Stimulated activated naive CD8-positive, alpha-beta T cell treated with anti-CD3 and anti-CD28 coated beads, Interleukin-15, amount 100 ng/mL, for 72 hours (primary cell): ENCODE measurements at places on chromosomes 5 and 9.

DNA sequence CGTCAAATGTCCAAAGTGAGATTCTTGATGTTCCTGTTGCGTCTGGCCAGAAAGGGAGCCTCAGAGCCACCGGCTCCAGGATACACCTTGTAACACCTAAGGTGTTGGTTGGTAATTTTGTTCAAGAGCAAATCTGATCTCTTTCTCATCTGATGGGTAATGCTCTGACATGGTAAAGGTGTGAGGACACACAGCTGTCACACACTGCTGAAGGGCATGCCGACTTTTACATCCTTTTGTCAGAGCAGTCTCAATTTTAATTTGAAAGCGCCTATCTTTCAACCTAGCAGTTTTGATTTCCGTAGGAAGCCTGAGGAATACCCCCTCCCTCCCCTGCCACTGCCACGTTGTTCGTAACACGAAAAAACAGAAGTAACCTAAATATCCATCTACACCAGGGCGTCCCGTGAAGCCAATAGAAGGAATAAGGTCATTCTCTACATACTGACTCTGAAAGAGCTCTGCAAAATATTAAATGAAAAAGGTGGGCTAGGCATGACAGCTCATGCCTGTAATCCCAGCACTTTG lies 57.4 kb downstream of the TSTD2 start:
- DNase-seq, result no peak

GRCh38 chr9:37198039-37198729 lies 77.8 kb downstream of the ZCCHC7 start:
- no peak for DNase-seq

DNA sequence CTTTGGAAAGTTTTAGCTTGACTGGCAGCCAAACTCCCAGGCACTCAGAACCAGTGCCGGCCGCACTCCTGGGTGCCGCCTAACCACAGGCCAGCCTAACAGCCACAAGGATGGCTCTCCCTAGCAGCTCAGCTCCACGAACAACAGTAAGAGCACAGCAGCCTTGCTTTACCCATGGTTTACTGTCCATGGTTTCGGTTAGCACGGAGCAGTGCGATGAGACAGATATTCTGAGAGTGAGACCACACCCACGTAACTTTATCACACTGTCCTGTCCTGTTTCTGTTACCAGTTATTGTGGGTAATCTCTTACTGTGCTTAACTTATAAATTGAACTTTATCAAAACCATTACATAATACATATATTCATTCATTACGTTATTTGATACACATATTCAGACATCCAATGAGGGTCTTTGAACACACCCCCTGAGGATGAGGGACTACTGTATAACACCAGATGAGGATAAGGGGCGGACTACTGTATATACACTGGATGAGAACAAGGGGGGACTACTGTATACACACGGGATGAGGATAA lies 12.4 kb downstream of the CLPTM1L start:
- DNase-seq, result no peak

DNA sequence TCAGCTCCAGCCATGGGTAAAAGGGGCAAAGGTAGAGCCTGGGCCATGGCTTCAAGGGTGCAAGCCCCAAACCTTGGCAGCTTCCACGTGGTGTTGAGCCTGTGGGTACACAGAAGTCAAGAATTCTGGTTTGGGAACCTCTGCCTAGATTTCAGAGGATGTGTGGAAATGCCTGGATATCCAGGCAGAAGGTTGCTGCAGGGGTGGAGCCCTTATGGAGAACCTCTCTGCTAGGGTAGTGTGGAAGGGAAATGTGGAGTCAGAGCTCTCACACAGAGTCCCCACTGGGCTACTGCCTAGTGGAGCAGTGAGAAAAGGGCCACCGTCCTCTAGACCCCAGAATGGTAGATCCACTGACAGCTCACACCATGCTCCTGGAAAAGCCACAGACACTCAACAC lies 117.1 kb downstream of the NREP start:
- no peak for DNase-seq

GRCh38 chr5:89297066-89297465 lies 414.1 kb upstream of the MEF2C start:
- DNase-seq, result no peak

DNA sequence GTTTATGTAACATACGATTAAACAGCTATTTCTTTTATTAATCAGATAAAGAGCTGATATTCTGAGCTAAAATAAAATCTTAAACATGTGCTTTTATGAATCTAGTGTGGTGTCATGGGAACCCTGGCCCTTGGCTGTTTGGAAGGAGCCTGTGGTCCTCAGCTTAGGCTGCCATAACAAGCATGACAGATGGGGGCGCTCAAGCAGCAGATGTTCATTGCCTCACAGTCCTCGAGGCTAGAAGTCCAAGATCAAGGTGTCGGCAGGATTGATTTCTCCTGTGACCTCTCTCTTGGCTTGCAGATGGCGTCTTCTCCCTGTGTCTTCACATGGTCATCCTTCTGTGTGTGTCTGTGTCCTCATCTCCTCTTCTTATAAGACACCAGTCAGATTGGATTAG lies 448.2 kb downstream of the GADD45G start:
- no peak for DNase-seq

GRCh38 chr5:32852535-32852934 lies 141.4 kb downstream of the NPR3 start:
- no peak for DNase-seq

DNA sequence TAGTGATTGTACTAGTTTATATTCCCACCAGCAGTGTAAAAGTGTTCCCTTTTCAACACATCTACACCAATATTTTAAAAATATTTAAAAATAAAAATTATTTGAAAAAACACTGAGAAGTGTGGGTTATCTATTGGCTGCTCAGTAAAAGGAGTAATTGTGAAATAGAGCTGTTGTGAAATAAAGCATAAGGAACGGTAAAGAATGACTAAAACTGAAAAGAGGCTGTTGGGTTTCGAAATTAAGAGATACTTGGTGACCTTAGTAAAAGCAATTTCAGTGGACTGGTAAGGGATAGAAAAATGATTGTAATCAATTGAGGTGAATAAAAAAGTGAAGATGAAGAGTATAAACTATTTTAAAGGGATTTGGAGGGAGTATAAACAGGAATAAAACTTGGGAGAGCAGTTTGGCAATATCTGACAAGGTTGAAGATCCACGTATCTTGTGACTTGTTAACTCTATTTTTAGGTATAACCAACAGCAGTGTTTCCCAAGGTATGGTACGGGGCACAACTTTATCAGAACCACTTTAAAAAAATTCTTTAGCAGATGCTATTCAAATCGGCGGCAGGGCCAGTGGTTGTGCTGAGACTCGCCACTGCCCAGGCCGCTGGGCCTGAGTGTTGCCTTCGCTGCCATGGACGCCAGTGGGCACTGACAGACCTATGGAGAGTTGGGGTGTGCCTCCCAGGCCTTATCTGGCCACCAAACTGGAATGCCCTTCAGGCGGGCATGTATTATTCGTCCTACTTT lies 63.3 kb downstream of the TMEM38B start:
- DNase-seq, result no peak

GRCh38 chr9:134855231-134855899 lies 25.2 kb upstream of the FCN2 start:
- DNase-seq, result no peak

DNA sequence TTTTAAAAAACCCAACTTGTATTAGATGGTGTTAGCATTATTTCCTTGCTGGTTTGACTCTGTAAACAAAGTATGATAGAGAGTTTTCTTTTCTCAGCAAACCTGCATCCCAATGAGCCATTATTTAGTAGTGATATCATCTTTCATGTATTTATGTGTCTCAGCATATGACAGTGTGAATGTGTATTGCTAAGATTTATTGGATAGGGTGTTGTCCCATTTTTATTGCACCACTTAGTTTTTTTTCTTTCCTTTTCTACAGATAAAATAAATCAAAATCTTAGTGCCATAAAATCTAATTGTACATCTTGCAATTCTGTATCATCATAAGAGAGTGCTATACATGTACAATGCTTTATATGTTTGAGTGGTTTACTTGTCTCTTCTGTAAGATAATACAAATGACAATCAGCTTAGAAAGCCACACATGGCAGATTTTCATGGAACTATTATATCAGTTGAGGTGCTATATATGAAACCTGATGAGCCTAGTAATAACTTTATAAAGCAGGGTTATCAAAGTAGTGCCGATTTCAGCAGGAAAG lies 149.2 kb upstream of the CYLC2 start:
- DNase-seq, result no peak

- DNase-seq, result peak; percentile 14
Observed at GRCh38 chr9:98899408-98900056, 44.2 kb upstream of the COL15A1 start.

- no peak for DNase-seq
Observed at GRCh38 chr9:2403701-2404100, 217.9 kb upstream of the VLDLR start.

GRCh38 chr5:73312872-73313510 lies 135.6 kb downstream of the FOXD1 start:
- DNase-seq, result no peak

- no peak for DNase-seq
Observed at GRCh38 chr5:17132444-17133083, 84.9 kb upstream of the BASP1 start.

GRCh38 chr9:83932011-83932410 lies 10.8 kb upstream of the KIF27 start:
- no peak for DNase-seq

DNA sequence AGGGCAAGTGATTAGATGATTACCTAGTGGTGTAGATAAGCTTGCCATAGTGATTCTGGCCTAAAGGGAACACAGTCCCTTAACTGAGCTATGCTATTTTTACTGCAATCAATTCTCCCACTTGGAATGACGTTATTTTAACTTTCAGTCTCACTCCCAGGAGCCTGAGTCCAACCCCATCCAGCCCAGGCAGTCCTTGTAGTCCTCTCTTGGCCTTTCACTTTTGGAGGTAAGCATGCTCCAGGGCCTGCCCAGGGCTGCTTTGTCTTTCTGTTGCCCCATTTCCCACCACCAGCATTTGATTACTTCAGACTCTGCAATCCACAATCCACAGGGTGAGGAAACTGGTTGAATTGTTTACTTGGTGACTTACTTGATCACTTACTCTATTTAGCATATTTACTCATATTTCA lies 233.0 kb downstream of the CD180 start:
- no peak for DNase-seq

DNA sequence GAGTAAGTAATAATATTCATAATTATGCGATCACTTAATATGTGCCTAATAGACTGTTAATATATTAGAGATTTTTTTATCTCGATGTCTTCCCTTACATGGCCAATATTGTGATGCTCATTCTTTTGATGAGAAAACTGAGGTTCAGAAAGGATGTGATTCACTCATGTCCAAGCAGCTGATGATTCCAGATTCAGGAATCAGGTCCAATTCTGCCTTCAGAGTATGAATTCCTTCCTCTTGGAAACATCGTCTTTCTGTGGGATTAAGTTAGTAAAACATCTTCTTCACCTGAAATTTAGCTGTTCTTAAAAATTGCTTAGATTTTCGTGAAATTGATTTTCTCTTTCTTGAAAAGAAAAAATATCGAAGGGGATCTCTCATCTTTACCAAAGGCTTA lies 242.5 kb upstream of the RFX3 start:
- DNase-seq, result no peak

DNA sequence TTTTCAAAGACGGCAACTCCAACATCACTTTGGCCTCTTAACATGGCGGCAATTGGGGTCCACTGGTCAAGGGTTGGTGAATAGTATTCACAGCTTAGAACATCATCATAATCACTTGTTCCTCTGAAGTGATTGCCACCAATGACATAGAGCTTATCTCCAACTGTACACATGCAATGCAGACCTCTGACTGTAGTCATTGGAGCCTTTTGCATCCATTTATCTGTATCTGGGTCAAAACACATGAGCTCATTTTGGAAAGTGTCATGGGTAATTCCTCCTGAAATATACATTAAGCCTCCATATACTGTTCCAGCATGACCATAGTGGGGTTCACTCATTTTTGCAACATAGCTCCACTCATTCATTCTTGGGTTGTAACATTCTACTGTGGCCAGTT lies 2.0 kb downstream of the KLHL9 start:
- no peak for DNase-seq

GRCh38 chr9:94945197-94946144 lies 219.0 kb downstream of the AOPEP start:
- DNase-seq, result no peak

DNA sequence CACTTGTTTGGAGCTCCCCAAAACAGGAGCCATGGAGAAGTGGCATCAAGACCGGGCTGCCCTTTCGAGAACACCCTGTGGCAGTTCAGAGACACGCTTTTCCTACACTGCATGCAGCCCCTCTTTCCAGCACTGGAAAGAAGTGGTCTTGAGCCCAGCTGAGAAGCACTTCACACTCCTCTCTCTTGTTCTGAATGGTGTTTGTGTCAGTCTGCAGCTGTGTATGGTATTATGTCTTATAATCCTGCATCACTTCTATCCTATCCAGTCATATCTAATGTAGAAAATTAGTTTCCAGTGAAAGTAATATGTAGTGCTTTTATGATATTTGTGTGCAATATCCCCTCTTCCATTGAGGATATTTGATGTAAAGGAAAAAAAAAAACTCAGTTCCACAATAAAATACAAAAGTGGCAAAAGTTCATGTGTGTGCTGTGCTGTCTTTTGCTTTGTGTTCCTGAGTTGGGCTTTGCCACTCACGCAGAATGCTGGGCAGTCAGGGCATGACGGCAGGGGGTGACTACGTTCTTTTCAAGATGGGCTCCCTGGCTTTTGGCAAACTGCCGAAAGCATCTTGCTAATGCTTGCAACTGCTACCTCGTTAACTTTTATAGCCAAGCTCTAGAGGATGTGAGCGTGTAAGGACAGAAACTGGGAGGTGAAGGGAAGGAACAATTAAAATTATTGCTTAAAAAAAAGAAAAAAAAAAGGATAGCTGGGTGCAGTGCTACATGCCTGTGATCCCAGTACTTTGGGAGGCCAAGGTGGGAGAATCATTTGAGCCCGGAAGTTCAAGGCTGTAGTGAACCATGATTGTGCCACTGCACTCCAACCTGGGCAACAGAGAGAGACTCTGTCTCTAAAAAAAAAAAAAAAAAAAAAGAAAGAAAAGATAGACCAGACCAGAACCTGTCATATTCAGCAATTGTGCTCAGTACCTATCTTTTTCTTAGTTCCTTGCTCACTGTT lies 102.2 kb downstream of the MAP1B start:
- no peak for DNase-seq

DNA sequence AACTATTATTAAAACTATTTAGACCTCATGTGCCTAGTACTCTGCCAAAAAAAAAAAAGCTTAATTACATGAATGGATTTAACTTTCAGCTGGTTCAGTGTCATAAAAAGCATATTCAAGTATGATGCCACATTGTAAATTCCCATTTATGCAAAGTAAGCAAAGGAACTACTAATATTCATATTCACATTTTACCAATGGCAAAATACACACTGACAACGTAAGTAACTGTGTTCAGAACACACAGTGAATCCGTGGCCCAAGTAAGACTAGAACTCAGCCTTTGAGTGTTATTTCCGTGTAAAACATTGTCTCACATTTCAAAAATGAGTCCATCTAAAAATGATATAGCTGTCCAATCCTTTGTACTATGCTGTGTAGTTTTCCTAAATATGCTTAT lies 56.8 kb downstream of the PPP2R2B start:
- no peak for DNase-seq
